ENCODE measurements at places on chromosomes 3 and 15.

GRCh38 chr3:143482106-143483088 is 362.8 kb downstream of the CHST2 start:
- DNase-seq, result no peak

GRCh38 chr3:64291345-64291744 is 66.1 kb upstream of the PRICKLE2 start:
- peak; percentile 88 for DNase-seq

- DNase-seq, result no peak
Observed at GRCh38 chr3:124552224-124552623, 178.0 kb upstream of the UMPS start.

GRCh38 chr3:43319376-43319775 is 33.0 kb downstream of the SNRK start:
- DNase-seq, result no peak

DNA sequence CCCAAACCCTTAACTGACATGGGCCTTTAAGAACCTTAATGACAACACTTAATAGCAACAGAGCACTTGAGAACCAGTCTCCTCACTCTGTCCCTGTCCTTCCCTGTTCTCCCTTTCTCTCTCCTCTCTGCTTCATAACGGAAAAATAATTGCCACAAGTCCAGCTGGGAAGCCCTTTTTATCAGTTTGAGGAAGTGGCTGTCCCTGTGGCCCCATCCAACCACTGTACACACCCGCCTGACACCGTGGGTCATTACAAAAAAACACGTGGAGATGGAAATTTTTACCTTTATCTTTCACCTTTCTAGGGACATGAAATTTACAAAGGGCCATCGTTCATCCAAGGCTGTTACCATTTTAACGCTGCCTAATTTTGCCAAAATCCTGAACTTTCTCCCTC is 49.9 kb downstream of the PGPEP1L start:
- no peak for DNase-seq

- DNase-seq, result peak; percentile 42
Observed at GRCh38 chr3:194971965-194972364, 286.3 kb downstream of the FAM43A start.

- DNase-seq, result no peak
Observed at GRCh38 chr3:106184540-106185457, 316.0 kb upstream of the CBLB start.

GRCh38 chr3:155309581-155309980 is 16.1 kb upstream of the STRIT1 start:
- no peak for DNase-seq

DNA sequence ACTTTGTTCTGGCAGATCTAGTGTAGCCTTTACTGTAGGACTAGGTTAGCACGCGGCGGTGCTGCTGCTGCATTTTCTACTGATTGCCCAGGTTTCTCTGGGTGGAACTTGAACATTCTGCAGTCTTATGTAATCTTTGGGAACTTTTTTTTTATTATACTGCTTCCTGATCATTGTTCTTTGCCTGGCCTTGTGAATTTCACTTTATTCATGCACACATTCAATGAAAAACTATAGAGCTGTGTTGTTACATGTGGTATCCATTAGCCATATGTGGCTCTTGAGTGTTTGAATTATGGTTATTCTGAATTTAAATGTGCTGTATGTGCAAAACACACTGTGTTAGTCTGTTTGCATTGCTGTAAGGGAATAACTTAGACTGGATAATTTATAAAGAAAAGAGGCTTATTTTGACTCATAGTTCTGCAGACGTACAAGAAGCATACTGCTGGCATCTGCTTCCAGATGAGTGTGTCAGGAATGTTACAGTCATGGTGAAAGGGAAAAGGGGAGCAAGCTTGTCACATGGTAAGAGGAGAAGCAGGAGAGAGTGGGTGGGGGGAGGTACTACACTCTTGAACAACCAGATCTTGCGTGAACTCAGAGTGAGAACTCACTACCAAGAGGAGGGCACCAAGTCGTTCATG is 26.5 kb downstream of the MEF2A start:
- no peak for DNase-seq

GRCh38 chr3:153028381-153028780 is 133.6 kb upstream of the RAP2B start:
- DNase-seq, result no peak

DNA sequence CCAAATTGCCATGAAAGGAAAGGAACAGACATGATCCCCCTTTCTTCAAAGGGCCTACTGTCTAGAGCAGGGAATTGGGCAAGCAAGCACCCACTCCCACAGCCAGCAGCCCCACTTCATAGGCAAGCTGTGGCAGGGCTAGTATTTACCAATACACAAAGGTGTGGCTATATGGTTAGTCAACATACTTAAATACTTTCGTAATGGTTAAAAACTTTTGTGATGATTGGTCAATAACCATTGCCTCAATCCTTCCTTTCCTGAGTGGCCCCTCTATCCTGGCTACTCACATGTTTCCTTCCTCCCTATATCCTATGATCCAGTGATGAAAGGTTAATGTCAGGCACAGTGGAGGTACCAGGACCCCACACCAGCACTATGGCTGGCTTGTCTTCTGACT is 30.1 kb upstream of the ARL8B start:
- DNase-seq, result no peak

GRCh38 chr3:159265705-159266104 is 463.9 kb downstream of the MFSD1 start:
- no peak for DNase-seq

GRCh38 chr15:87155771-87156170 is 1076.1 kb downstream of the AGBL1 start:
- DNase-seq, result no peak

DNA sequence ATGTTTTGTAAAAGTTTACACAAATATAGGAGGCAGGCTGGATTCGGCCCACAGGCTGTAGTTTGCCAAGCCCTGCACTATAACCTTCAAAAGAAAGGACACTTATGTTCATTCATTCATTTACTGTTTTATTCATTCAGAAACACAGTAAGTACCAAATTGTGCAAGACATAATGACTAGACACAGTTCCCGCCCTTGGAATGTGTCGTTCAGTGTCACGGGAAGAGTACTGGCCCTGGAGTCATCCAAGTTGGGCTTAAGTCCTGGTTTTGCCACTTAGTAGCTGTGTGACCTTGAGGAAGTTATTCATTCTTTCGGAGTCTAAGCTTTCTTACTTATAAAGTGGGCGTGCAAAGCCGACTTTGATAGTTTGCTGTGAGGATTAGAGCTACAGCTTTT is 22.0 kb downstream of the COLQ start:
- no peak for DNase-seq

- DNase-seq, result no peak
Observed at GRCh38 chr3:165839296-165840076, 2.3 kb upstream of the BCHE start.

DNA sequence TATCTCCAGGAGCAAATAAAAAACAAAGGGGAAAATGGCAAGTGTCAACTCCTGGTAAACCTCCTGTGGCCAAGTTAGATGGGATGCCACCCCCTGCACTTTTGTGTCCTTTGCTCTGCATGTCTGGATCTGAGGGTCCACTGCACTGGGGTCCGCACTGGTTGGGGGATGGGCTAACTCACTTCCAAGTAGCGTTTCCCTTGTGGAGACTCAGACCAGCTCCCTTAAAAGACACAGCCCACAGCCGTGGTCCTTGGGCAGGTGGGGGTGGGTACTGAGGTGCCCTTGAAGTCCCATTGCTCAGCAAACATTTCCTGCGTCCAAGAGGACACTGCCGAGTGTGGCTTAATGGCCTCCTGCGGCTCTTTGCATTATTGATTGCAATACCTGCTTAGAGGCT is 188.2 kb downstream of the MEGF11 start:
- no peak for DNase-seq

DNA sequence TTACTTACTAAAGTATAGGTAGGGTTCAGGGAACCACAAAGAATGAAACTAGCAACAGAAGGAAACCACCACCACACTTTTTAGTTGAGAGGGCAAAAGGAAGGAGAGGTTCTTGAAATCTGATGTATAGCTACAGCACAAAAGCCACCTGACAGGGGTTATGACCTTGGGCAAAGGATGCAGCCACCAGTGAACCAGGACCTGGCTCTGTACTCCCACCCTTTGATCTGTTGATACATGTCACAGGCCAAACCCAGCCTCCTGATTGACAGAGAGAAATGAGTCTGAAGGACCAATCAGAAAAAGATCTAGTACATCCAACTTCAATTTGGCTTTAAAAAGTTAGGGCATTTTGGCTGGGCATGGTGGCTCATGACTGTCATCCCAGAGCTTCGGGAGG is 20.0 kb upstream of the BLM start:
- DNase-seq, result no peak

DNA sequence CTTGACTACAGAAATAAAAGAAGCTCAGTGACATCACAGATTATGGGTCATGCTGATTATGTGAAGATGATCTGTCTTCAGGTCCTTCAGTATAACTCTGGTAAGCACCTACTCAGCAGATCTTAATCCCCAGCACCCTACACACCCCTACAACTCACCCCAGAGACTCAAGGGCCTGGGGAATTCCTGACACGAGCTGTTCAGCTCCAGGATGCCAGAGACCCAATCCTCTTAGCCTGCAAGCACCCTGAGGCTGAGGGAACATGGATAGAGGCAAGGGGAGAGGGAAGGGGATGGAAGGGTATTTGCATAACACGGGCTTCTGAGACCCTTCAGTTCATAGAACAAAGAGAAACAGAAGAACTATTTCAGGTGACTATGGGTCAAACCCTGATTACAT is 13.0 kb downstream of the GLB1 start:
- DNase-seq, result no peak

DNA sequence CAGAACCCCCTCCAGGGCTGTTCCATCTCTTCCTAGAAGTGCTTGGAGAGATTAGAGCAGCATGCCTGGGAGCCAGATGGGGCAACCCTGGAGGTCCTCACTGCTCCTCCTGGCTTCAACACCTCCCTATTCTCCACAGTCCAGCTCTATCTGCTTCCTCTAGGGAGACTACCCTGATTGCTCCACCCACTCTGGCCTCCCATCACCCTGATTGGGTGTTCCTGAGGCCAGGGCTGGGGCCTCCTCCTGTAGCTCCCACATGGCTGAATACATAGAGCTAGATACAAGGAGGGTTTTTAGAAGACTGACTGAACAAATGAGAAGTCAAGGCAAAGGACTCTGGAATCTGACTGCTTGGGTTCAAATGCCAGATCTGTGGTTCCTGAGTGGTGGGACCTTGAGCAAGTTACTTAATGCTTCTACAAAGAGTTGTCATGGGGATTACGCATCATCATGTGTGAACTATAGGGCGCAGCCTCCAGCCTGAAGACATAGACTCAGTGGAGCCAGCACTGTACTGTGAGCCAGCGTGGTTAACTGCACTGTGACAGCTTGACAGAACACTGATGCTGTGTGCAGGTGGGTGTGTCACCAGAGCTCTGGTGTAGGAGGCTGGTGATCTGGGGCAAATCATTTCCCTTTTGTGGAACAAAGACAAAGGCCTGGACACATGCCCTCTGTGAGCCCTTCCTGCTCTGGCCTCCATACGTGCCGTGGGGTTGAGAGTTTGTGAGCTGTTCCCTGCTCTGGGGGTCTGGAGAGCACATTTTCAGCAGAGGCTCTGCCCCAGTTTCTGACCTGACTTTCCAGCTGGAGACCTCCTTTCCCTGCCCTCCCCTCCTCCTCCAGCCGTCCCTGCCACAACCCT is 74.8 kb downstream of the SCN5A start:
- peak; percentile 34 for DNase-seq

- DNase-seq, result no peak
Observed at GRCh38 chr15:47824147-47824546, 106.8 kb downstream of the SEMA6D start.

- no peak for DNase-seq
Observed at GRCh38 chr3:140727886-140728285, 50.0 kb downstream of the TRIM42 start.

DNA sequence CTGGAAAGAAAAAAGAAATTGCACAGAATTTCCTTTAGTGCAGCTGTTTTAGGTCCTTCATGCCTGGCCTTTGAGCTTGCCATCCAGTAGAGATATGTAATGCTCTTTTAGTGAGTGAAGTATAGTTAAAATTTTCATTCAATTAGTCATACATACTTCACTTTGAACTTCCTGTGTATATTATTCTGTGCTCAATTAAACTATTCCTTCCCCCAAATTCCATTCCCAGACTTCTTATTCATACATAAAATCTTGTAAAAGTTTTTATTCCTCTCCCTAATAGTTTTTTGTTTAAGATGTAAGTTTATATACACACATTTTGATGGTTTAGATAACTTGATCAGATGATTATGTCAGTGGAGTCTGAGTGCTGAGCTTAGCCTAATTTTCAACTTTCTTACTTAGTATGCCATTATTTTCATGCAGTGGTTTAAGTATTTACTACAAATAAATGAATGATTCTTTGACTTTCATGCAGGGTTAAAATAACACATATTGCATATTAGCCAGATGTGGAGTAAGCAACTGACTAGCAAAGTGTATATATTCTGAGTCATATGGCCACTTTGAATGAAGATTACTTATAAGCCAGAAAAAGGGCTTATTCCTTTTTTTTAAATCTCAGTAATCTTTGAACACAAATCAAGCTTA is 42.5 kb upstream of the ABHD10 start:
- no peak for DNase-seq

Measured in right atrium auricular region (tissue), 2 donors.